Pulmonary artery endothelial cell (primary cell): ENCODE measurements at places on chromosomes 4 and X. TPM values are rescaled to one million over a fixed set of nuclear protein-coding genes. Genes with fewer than 3 reads are reported as not detected.

Gene AFP
- not detected in 2 replicates for total RNA-seq

Gene ZNF157
- not detected in 2 replicates for total RNA-seq

Gene DCAF12L2
- 0.04 TPM in 1 of 2 replicates, not detected in the other for total RNA-seq

Gene TMEM156
- 0.92 and 2.4 TPM in 2 replicates for total RNA-seq

Gene PNMA5
- not detected in 2 replicates for total RNA-seq

Gene MAGEC3
- total RNA-seq = not detected in 2 replicates

Gene IL2RG
- not detected in 2 replicates for total RNA-seq

Gene PCYT1B
- total RNA-seq = under 0.01 and 0.11 TPM in 2 replicates

Gene RNF128
- not detected in 2 replicates for total RNA-seq

Gene FHDC1
- under 0.01 and 0.04 TPM in 2 replicates for total RNA-seq

Gene SLC7A11
- total RNA-seq = 91.2 and 113 TPM in 2 replicates

Gene PAGE2B
- total RNA-seq = not detected in 2 replicates

Gene FGF16
- total RNA-seq = 3.3 and 4.5 TPM in 2 replicates

Gene SPANXB1
- not detected in 2 replicates for total RNA-seq

Gene CCDC110
- 0.49 and 0.73 TPM in 2 replicates for total RNA-seq

Gene TRAPPC11
- 32.8 and 35.6 TPM in 2 replicates for total RNA-seq

Gene PIR
- 127 and 141 TPM in 2 replicates for total RNA-seq

Gene BST1
- 19.2 and 23.8 TPM in 2 replicates for total RNA-seq

Gene HTRA3
- 3.3 and 6.5 TPM in 2 replicates for total RNA-seq

Gene STARD8
- total RNA-seq = 10.3 and 12.3 TPM in 2 replicates
